ENCODE measurements at places on chromosomes 12 and 14. TPM values are rescaled to one million over a fixed set of nuclear protein-coding genes. Genes with fewer than 3 reads are reported as not detected.

The MSRB3 gene
- total RNA-seq, result 1.7 TPM

The IFNG-AS1 gene
- total RNA-seq, result not detected

The PCK2 gene
- 103 TPM for total RNA-seq

The NTS gene
- 17.1 TPM for total RNA-seq

The SDSL gene
- total RNA-seq, result not detected

Data from GM23338 (cell line).